Neural crest cell (in vitro differentiated cells): ENCODE measurements at places on chromosomes 2 and 18.
A peak's percentile ranks its signal among the peaks of the same experiment; 100 is the strongest.

GRCh38 chr2:111201214-111201613 lies 80.5 kb downstream of the BCL2L11 start:
- DNase-seq, result no peak

DNA sequence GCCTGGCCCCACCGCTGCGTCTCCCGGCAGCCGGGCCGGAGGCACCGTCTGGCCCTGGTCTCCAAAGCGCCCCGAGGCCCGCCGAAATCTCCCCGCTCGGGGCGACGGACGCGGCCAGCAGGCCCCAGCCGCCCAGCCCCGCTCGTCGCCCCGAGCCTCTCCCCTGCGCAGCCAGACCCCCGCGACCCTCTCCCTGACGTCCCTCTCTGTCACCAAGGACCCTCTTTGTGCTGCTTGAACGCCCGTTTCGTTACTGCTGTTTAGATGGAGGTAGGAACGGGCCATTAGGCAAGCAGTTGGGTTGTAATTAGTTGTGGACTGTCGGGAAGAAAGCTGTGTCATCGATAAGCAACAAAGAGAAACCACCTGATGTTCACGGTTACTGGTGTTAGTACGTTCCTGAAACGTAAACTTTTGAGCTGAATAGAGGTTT lies 686 bp downstream of the UBXN4 start:
- DNase-seq, result peak; percentile 43

DNA sequence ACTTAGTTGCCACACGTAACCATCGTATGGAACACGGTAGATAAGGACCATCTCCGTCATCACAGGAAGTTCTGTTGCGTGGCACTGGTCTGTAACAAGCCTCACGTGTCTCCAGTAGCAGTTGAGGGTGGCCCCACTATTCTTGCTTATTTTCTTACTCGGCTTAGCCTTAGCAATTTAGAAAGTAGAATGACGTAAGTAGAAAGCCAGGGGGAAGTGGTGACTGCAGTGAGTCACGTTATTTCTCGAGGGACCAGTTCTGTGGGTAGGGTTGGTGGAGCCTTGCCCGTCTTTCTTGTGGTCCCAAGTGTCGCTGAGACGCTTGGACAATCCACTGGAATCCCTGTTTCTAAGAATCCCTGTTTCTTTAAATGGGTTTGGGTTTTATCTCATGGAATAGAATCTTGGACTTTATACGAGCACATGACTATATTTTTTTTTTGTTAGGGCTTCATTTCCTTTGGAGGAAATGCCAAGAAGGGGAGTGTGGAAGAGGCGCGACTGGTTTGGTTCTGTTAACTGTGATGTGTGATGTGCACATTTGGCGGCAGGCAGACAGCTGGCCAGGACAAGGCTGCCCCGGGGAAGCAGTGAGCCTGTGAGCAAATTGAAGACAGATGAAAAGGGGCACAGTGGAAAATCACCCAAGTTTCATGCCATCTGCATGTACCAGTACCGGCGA lies 96.2 kb downstream of the CABLES1 start:
- no peak for DNase-seq

DNA sequence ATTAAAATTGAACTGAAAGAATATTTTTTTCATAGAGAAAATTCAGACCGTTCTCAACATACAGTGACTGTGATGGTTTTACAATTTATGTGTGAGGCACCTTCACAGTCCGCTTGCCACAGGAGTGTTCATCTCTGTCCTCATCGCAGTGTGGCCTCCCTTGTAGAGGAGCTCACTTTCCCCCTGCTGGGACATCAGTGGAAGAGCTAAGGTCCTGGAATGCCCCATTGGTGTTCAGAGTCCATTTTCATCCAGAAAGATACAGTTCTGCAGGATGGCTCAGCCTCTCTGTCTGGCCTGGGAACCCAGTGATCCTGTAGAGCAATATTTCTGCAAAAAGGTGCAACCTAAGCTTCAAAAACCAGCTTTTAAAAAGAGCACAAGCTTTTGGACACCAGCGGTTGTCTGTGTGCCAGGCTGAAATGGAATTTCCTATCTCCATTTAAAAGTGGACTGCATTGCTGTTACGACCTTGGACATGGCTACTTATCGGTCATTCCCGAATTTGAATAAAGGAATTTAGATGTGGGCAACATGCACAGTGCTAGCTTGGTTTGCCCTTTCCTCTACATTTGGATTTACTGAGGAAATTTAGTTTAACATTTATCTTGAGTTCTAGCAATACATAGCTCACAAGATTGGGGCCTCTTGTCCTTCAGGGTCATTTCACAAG lies 26.7 kb upstream of the FAM237A start:
- DNase-seq, result no peak

DNA sequence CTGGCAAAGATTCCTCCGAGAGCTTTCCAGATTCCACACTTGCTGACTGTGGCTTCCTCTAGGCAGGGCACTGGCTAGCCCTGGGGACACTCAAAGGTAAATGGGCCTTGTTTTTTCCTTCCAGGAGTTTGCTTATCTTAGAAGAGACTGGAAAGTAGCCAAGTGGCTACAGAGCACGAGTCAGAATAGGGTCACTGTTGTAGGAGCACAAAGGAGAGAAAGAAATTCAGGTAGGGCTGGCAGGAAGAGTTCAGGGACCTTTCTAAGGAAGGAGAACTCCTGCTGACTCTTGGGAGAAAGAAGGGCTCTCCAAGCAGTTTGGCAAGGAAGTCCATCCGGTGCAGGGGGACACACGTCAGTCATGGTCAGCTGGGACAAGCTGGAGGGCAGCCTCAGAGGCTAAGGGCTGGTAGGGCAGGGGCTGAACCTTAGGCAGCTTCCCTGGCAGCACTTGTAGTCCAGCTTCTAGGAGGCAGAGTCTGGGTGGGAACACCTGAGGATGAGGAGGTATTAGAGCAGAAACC lies 39.5 kb downstream of the NIFK start:
- no peak for DNase-seq

GRCh38 chr2:8956774-8957173 lies 46.7 kb downstream of the MBOAT2 start:
- no peak for DNase-seq

DNA sequence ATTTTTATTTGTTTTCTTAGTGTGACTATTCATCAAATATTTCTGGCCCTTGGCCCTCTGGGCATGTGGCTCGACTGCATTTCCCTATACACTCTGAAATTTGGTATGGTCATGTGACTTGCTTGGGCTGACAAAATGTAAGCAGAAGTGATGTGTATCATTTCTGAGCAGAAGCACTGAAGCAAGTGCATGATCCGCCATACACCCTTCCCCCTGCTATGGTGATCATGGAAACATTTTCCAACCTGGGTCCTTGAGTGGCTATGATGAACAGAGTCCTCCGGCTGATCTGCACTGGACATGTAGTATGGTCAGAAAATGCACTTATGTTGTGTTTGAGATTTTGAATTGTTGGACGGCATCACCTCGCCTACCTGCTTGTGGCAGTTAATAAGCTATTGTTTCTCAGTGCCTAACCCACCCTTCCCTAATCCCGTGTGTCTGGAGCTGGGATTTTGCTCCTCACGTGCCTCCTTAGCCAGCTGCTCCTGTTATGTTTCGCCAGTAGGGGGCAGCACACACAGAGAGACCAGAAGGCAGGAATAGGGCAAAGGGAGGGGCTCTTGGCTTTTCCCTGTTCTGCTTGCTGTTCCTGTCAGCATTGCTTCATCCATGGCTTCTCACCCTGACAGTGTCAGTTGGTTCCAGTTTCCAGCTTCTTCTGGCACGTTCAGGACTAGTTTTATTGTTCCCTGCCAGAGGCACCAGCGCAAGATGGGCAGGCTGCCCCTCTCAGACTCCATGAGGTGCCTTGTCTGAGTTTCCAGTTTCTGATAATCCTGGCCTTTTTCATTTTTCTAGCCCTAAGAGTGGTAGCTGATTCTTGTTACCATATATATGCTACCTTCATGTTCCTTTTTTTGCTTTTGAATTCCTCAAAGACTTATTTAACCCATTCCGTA lies 207.4 kb downstream of the ARL6IP6 start:
- peak; percentile 78 for DNase-seq

GRCh38 chr2:69089266-69089665 lies 76.3 kb downstream of the ANTXR1 start:
- no peak for DNase-seq

GRCh38 chr2:216802516-216803215 lies 57.2 kb downstream of the TNP1 start:
- DNase-seq, result no peak

DNA sequence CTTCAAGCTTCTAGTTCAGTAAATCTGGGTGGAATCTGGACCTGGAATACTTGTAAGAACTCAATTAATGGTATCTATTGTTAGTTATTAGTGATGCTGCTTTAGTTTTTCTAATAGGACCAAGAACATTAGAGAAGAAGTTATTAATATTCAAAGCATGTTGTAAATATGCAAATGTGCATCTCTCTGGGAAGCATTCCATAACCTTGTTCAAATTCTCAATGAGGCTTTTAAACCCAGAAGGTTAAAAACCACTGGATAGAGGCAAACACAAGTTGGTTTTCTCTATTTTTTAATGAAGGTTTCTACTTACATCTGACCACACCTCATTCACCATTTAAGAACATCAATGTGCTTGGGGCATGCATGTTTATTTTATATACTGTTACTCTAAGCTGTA lies 16.1 kb upstream of the ACVR1C start:
- DNase-seq, result no peak

DNA sequence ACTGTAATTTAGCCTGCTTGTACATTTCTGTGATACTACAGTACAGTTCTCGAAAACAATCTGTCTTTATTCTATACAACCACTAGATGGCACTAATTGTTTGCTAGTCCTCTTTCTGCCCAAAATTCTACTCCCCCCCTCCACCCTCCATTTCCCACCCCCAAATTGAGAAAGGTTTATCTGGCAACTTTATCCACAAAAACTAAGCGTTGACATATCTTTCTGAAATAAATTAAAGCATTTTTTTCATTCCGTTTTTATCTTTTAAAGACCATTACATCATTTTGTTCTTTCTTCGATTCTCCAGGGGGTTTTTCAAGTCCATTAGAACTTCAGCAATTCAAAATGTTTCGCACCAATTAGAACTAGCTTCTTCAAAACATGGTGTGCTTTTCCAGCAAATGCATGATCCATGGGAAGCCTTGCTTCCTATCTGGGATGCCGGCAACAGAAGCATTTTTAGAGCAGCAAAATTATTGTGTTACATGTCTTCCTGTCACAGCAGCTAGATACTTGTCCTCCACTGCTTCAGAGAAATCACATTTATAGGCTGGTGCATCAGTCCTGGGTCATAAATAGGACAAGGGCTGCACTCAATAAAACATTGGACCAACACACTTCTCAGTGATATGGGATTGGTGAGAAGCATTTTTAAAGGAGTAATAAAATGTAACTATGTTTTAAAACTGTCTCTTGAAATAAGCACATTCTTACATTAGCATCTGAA lies 241.3 kb downstream of the PAX3 start:
- no peak for DNase-seq

DNA sequence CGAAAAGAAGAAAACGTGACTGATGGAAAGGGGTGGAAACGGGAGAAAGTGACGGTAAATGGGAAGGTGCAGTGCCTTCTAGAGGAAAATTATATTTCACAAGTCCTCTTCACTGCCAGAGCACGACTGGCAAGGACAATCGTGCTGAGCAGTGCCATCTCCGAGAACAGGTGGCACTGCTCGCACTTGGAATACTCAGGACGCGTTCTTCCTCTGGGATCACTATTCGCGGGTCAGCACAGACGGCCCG lies 364 bp downstream of the STAT1 start:
- no peak for DNase-seq

DNA sequence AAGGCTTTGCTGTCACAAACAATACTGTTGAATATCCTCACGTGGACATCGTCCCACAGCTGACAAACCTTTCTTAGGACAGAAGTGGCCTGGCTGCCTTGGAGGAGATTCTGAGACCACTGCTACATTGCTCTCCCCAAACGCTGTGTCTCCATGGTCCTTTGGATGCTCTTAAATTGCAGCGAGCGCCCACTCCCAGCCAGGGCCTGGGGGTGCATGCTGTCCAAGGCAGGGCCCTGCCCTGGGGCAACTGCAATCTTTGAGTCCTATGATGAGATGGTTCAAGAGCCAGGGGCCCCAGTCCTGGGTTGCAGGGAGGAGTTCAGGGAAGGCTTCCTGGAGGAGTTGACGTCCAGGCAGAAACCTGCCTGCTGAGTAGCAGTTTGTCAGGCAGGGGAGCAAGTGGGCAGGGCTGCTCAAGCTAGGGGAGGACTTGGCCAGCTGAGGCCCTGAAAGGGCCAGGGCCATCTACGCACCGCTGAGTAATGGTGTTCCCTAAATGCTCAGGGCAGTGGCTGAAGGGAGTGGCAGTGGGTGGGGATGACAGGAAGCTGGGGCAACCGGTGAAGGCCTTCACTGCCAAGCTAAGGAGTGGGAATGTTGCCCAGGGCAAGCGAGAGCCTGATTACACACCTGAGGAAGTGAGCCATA lies 10.8 kb upstream of the SDC1 start:
- DNase-seq, result no peak

- DNase-seq, result peak; percentile 29
Measured at GRCh38 chr2:179410552-179411356, 146.1 kb upstream of the SESTD1 start.

GRCh38 chr2:44768438-44769236 lies 172.9 kb upstream of the SIX3 start:
- DNase-seq, result no peak

DNA sequence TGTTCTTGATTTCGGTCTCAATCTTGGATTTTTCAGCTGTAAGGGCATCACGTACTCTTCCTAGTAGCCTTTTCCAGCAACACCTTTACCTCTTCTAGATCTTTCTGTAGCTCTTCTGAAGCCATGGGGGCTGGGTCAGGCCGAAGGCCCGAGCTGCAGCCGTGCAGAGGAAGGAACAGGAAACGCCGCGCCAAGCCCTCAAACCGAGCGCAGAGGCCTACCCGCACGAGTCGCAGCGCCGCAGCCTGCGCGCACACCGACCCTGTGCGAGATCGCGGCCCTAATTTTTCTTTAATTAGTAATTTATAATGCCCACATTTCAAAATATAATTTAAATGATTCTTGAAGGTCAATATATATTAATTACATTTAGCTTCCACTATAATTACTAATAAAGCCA lies 483.8 kb downstream of the NUP35 start:
- no peak for DNase-seq
